ENCODE measurements at places on chromosomes 7 and 10. TPM values are rescaled to one million over a fixed set of nuclear protein-coding genes. Genes with fewer than 3 reads are reported as not detected.

BMPER gene
- 138 TPM for total RNA-seq

DNA sequence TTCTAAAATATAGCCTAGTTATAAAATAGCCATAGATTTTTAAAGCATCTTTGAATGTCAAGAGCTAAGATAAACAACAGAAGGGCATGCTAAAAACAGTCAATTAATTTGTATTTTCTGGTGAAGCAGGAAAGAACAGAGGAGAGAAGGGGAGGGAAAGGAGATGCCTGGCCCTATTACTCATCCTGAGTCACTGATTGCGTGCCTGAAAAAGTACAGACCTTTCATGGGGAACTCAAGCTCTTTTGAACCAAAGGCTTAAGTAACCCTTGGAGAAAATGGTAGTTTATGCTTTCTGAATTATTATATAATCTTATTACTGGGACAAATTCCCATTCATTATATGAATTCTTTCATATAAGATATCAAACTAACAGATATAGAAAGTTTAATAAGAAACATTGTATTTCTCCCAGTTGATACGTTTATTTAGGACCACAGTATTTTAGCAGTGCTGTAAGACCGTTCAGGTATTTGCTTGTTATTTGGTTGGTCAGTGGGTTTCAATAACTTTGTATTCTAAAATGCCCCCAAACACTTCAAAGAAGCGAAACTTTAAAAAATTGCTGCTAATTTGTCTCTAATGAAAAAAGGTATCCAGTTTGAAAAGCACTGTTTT is 151.3 kb downstream of the HGF start:
- DNase-seq, result peak; percentile 94
- H3K4me1 ChIP-seq, result no peaks in the 10 kb centered on the region
- H3K27ac ChIP-seq, result no peak overlapping the region
- no peaks in the 10 kb centered on the region for H3K27me3 ChIP-seq
- H3K4me3 ChIP-seq, result no peak overlapping the region

CHST3 gene
- 22.5 TPM for total RNA-seq

- H3K36me3 ChIP-seq, result peaks cover 11% of the 10 kb centered on the region
- no peak overlapping the region for H3K27ac ChIP-seq
- no peaks in the 10 kb centered on the region for H3K4me1 ChIP-seq
- no peak for DNase-seq
Measured at GRCh38 chr10:131961777-131962662, 19.7 kb downstream of the BNIP3 start.

BTBD16 gene
- not detected for total RNA-seq

DNA sequence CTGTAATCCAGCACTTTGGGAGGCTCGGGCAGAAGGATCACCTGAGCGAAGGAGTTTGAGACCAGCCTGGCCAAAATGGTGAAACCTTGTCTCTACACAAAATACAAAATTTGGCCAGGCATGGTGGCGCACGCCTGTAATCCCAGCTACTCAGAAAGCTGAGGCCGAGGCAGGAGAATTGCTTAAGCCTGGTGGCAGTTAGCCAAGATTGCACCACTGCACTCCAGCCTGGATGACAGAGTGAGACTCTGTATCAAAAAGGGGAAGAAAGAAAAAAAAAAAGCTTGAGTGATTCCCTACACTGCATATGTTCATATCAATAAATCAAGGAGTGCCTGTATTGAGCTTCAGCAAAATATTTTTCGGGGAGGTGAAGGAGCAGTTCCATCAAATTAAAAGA is 45.8 kb upstream of the SRRM3 start:
- no peaks in the 10 kb centered on the region for H3K4me1 ChIP-seq
- no peaks in the 10 kb centered on the region for H3K36me3 ChIP-seq
- H3K4me3 ChIP-seq, result no peak overlapping the region
- H3K27ac ChIP-seq, result no peak overlapping the region

DNA sequence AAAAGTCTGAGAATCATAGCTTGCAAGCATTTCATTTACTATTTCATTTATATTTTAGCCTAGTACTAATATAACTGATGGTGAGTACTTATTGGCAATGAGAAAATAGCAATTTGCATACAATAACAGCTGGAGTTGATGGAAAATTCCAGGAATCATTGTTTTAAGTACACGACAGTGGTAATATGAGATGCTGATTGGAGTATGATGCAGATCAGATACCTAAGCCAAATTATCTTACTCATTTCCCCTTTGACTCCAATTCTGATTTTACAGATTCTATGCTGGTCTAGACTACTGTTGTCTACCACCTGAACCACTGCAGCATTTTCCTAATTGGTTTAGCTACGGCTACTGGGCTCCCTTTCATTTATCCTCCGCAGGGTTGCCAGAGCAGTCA is 36.7 kb downstream of the GNG11 start:
- H3K4me1 ChIP-seq, result no peaks in the 10 kb centered on the region
- H3K27me3 ChIP-seq, result no peaks in the 10 kb centered on the region
- no peaks in the 10 kb centered on the region for H3K36me3 ChIP-seq
- DNase-seq, result no peak
- H3K27ac ChIP-seq, result no peak overlapping the region
- no peak overlapping the region for H3K4me3 ChIP-seq

- H3K4me1 ChIP-seq, result no peaks in the 10 kb centered on the region
- H3K27me3 ChIP-seq, result no peaks in the 10 kb centered on the region
- no peak overlapping the region for H3K27ac ChIP-seq
- no peak for DNase-seq
- no peaks in the 10 kb centered on the region for H3K36me3 ChIP-seq
Measured at GRCh38 chr10:51147644-51148399, 73.5 kb downstream of the PRKG1 start.

- DNase-seq, result no peak
- no peak overlapping the region for H3K4me3 ChIP-seq
- H3K27me3 ChIP-seq, result no peaks in the 10 kb centered on the region
- no peak overlapping the region for H3K27ac ChIP-seq
Measured at GRCh38 chr7:99371376-99371920, 3.1 kb upstream of the ARPC1B start.

SPDYE6 gene
- 0.18 TPM for total RNA-seq

LLCFC1 gene
- not detected for total RNA-seq

DNA sequence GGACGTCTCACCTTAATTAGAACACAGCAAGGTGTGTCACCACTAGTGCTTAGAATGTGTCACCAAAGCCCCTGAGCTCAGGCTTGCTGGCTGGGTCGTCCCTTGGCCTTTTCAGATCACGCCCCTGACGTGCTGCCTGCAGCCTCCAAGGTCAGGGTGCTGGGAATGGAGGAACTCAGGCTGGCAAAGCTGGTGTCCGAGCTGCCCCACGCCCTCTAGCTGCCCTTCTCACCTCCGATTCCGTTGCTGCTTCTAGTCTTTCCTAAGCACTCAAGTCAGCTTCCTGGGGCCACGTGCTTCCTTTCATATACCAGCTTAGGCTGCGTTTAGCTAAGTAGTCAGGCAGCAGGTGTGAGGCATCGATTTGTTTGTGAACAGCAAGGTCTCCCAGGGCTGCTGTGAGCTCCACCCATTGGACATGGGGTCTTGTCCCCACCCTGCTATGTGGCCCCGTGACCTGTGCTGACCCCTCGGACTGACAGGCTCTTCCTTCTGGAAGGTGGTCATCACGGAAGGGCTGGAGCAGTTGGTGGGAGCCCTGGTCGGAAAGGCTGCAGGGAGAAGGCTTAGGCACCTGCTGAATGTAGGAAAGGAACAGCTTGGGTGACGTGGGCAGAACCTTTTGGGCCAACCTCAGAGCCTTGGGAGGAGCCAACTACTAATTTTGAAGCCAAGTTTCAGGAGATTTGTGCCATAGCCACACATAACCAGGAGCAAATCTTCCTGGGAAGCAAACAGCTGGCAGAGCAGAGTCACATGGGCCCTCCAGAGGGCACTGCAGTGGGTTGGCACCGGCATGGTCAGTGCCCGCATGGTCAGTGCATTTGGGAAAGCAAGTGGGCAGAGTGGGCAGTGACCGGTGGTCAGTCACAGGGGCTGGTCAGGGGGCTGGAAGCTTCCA is 28.8 kb downstream of the VIPR2 start:
- no peak for DNase-seq
- no peaks in the 10 kb centered on the region for H3K36me3 ChIP-seq
- no peak overlapping the region for H3K4me3 ChIP-seq
- H3K4me1 ChIP-seq, result peaks cover 6% of the 10 kb centered on the region
- H3K27me3 ChIP-seq, result no peaks in the 10 kb centered on the region
- H3K27ac ChIP-seq, result no peak overlapping the region

DNA sequence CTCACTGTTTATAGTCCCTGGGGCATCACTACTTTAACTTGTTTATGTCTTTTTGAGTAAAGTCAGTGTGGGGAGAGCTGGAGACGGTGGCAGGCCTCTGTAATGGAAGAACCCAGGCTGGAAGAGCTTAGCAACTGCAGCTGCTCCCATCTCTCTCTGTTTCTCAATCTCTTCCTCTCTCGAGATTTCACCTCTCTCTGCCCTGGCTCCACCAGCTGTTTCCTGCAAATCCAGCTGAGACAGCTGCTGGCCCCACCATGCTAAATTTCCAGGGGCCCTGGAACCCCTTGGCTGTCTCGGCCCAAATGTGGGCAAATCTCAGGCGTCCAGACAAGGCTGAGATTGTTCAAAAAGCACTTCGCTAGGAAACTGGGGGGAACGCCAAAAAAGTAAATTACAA is 25.8 kb upstream of the SLF2 start:
- no peaks in the 10 kb centered on the region for H3K27me3 ChIP-seq
- H3K4me1 ChIP-seq, result peaks cover 17% of the 10 kb centered on the region

UBE2H gene
- 409 TPM for total RNA-seq

RSPH10B2 gene
- total RNA-seq, result 0.69 TPM

TMEM225B gene
- 0.81 TPM for total RNA-seq

GRCh38 chr7:158494643-158495042 is 93.0 kb downstream of the PTPRN2 start:
- no peaks in the 10 kb centered on the region for H3K4me1 ChIP-seq
- no peak overlapping the region for H3K27ac ChIP-seq
- H3K27me3 ChIP-seq, result peaks cover 18% of the 10 kb centered on the region
- DNase-seq, result no peak

DNA sequence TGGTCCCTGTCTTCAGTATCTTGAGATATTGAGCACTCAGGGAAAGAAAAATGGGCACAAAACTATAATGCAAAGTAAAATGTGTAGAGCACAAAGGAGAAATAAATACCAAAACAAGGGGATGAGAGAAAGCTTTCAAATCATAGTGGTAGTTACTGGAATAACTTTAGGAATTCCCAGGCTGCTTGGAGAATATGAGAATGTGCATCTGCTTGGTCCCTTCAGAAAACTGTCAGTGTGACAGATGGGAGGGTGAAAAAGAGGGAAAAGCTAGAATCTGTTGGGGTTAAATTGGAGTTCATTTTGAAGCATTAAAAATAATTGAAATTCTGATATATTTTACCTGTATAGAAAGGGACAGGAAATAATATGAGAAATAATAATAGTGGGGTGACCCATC is 15.3 kb downstream of the ST7 start:
- no peak overlapping the region for H3K27ac ChIP-seq
- H3K27me3 ChIP-seq, result no peaks in the 10 kb centered on the region
- no peak overlapping the region for H3K4me3 ChIP-seq
- DNase-seq, result no peak
- peaks cover 13% of the 10 kb centered on the region for H3K4me1 ChIP-seq
- no peaks in the 10 kb centered on the region for H3K36me3 ChIP-seq

DNA sequence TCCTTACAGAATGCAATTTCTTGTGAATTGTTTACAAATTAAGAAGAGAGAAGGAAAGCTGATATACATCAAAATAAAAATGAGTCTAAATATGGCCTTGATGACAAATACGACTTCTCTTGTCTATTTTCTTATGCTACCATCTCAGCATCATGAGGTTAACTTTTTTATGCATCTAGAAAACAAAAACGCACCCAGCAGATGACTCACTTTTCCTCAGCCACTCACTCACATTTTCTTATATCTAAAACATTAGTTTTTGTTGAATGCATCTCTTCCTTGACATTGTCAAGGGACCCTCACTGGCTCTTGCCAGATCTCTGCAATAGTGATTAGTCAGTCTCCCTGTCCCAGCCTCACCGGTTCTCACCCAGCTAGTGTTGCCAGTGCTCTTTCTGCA is 256.4 kb upstream of the SLC26A5 start:
- no peaks in the 10 kb centered on the region for H3K27me3 ChIP-seq
- H3K4me3 ChIP-seq, result no peak overlapping the region
- no peaks in the 10 kb centered on the region for H3K4me1 ChIP-seq
